ENCODE measurements at places on chromosomes 13 and 19.

GRCh38 chr19:56350416-56351045 lies 35.9 kb upstream of the ZSCAN5A start:
- DNase-seq = peak; percentile 61

- peak; percentile 23 for DNase-seq
Observed at GRCh38 chr13:108304170-108305016, 34.9 kb downstream of the TNFSF13B start.

DNA sequence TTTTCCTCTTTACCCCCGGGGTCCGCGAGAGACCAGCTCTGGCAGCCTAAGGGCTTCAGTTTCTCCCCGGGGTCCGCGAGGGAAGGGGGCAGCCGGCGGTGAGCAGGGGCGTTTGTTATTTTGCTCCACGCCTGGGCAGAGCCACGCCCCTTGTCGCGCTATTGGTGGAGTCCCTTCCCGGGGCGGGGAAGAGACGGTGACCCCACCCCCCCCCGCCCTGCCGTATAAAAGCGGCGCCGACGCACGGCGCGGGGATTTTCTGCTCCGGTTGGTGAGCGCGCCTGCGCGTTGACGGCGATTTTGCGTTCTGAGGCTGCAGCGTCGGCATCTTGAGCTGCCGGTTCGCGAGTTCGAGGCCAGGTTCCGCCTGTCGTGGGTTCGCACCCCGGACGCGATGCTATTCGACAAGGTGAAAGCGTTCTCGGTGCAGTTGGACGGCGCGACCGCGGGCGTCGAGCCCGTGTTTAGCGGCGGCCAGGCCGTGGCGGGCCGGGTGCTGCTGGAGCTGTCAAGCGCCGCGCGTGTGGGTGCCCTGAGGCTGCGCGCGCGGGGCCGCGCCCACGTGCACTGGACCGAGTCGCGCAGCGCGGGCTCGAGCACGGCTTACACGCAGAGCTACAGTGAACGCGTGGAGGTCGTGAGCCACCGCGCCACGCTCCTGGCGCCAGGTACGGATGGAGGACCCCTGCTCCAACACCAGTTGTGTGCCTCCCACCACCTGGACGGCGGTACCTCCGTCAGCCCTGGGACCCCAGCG lies at the start of gene ARRDC2:
TSS of gene ARRDC2 (plus strand) at position 254 of the 757 bp plus-strand sequence. CDS start at position 395, 141 bp downstream.
- DNase-seq = peak; percentile 98

GRCh38 chr19:40398417-40399131 lies 8.6 kb upstream of the HIPK4 start:
- DNase-seq = peak; percentile 37

DNA sequence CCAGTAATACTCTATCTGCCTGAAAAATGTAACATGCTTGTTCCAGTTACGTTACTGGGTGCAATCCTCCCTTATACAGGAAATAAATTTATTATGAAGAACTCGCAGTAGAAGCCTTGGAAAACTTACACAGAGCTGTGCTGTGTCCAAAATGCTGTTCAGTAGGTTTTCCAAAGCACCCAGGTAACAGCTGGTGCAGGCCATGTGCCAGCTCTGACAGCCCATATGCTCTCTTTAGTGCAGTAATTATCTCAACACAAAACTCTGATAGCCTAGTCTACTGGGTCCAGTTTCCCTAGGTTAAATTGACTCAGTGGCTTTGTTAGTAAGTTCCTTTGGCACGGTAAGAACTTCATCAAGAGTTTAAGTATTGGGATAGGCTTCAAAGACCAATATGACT lies 120.7 kb upstream of the OBI1 start:
- no peak for DNase-seq

Measured in muscle of leg (tissue), 16 donors.